ENCODE measurements at places on chromosomes 7 and 10. TPM values are rescaled to one million over a fixed set of nuclear protein-coding genes. Genes with fewer than 3 reads are reported as not detected.

ODAD2 gene
- 0.52 TPM for polyA plus RNA-seq

TRIM73 gene
- 4.5 TPM for polyA plus RNA-seq

CRYGN gene
- 0.41 TPM for polyA plus RNA-seq

ZNF800 gene
- 15.5 TPM for polyA plus RNA-seq

SUN3 gene
- not detected for polyA plus RNA-seq

HMX3 gene
- not detected for polyA plus RNA-seq

FLNC gene
- polyA plus RNA-seq = 337 TPM

GPR146 gene
- 2.8 TPM for polyA plus RNA-seq

GIMAP1 gene
- polyA plus RNA-seq = 2.8 TPM

LIPK gene
- 0.53 TPM for polyA plus RNA-seq

TFR2 gene
- polyA plus RNA-seq = 0.46 TPM

TMEM213 gene
- not detected for polyA plus RNA-seq

NUDCD3 gene
- 68.4 TPM for polyA plus RNA-seq

SORCS3 gene
- 0.18 TPM for polyA plus RNA-seq

CHPF2 gene
- 17.6 TPM for polyA plus RNA-seq

ZNF485 gene
- polyA plus RNA-seq = 3.8 TPM

UPK3BL2 gene
- 6.2 TPM for polyA plus RNA-seq

STN1 gene
- 20.8 TPM for polyA plus RNA-seq

OPN4 gene
- polyA plus RNA-seq = 1.9 TPM

PRF1 gene
- polyA plus RNA-seq = 0.97 TPM

NKX2-3 gene
- polyA plus RNA-seq = 0.19 TPM

SPDYE8 gene
- 0.11 TPM for polyA plus RNA-seq

THSD7A gene
- 7.2 TPM for polyA plus RNA-seq

STK17A gene
- polyA plus RNA-seq = 20.0 TPM

LRRC18 gene
- not detected for polyA plus RNA-seq

C1QL3 gene
- 1.2 TPM for polyA plus RNA-seq

RBP3 gene
- 0.04 TPM for polyA plus RNA-seq

FGF8 gene
- not detected for polyA plus RNA-seq

All from muscle of back (tissue), 13 donors.